Retina (tissue), 1 donor: ENCODE measurements at places on chromosomes 1 and 21.

- DNase-seq, result no peak
Observed at GRCh38 chr1:150085406-150085805, 17.8 kb downstream of the VPS45 start.

- DNase-seq, result no peak
Observed at GRCh38 chr1:94026619-94027380, 94.1 kb downstream of the ABCA4 start.

DNA sequence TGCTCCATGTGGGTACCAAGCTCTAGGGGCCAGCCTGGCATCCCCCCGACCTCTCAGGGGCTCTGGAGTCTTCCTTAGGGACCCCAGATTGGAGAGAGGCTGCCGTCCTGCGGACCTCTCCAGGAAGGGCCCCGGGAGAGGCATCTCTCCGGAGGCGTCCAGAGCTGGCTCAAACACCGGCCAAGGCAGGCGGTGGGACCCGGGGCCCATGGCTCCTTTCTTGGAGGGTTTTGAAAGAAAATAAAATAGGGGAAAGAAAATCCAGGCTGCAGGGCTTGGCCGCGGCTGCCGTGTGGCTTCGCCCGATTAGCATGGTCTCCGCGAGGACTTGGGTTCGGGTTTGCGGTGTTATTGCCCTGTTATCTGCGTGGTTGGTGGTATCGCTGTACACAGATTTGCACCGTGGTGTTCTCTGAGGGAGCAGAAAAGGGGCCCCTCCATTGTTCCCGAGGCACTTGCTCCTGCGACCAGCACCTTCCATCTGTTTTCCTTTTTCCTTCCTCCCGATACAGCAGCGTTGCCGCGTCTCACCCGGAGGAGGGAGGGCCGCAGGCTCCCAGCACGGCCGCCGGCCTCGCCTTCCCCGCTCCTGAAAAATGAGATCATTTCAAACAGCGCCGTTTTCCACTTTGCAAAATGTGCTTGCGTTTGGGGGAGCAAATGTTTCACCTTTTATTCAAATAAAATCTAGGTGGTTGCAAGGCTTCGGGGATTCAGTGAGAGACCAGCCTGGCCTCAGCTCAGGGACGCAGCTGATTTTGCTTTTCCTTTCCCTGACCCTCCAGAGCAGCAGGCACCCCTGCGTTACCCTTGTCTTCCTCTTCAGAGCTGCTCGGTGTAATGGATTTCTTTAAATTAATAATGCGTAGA lies 86.3 kb downstream of the PRDM16 start:
- no peak for DNase-seq

DNA sequence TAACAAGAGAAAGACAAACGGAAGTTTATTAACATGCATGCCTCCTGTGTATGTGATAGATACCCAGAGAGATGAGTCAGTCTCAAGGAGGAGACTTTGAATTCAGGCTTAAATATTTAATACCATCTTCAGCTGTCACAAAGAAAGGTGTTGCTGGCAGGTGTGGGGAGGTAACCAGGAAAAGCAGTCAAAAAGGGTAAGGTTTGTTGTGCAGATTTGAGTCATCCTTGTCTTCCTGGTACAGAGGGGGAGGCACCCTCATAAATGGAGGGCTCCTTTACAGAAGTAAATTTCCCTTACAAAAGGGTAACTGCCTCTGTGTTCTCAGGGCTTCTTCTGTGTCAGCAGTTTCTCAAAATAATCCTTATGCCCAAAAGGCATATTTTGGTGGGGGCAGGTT lies 75.2 kb upstream of the B3GALT5 start:
- no peak for DNase-seq

- no peak for DNase-seq
Observed at GRCh38 chr1:76083189-76083588, 8.6 kb downstream of the ST6GALNAC3 start.

DNA sequence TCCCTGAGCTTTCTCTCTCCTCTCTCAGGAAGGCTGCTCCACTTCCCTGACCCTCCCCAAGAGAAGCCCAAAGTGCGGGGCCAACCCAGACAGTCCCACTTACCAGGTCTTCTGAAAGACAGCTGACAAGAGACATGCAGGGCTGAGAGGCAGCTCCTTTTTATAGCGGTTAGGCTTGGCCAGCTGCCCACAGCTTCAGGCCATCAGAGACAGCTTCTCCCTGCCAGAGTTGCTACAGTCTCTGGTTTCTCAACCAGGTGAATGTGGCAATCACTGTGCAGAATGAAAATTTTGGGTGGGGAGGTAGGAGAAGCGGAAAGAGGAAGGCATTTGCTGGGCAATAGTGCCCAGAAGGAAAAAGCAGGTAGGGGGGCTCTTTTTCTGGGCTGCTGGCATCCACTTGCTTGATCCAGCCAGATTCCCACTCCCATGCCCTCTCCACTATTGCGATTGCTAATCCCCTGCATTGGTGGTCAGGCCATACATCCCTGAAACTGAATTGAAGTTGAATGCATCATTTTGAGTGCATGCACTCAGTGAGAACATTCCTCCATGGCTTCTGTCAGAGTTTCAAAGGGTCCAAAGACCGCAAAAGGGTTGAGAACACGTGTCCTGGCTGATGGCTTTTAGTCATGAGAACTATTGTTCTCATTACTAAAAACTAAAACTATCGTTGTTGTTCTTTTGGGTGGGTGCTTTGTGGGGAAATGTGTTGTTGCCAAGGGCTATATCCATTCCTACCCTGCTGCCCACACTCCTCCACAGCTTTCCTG lies at the start of gene S100A8:
TSS of gene S100A8 (minus strand) at position 136 of the 773 bp plus-strand sequence. CDS start 538 bp downstream, outside the sequence.
- no peak for DNase-seq

DNA sequence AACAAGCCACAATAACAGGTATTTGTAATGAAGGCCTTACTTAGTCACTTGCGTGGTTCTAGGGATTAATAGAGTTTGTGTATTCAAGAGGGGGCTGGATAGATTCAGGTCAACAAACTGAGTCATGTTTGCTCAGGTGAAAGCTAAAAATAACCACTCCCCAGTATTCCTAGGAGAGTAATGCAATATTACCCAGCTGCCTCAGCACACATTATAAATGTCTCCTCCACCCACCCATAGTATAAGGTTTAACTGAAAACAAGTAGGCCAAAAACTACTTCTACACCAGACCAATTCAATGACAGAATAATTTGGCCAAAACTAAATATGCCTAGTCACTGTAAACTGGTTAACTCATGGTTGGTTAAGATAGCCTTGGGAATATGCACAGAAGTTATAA lies 34.4 kb downstream of the WLS start:
- no peak for DNase-seq

DNA sequence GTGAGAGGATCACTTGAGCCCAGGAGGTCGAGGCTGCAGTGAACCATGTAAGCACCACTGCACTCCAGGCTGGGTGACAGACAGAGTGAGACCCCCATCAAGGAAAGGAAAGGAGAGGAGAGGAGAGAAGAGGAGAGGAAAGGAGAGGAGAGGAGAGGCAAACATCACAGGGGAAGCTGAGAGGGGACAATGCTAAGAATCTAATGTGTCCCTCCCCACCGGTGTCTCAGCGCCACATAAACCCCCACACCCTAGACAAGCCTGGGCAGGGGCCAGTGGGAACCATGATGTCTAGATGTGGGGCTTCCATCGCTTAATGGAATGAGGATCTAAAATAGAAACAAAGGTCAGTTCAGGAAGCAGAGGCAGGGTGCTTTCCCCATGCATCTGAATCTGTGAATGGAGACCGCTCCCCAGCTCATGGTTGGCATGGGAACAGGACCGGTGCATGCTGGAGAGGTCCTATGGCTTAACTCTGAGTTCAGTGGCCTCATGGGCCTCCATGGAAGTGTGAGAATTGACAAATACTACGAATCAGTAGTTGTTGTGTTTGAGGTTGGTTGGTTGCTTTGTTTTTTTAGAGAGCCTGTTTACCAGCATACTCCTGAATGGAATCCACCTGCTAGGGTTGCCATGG lies 16.3 kb upstream of the LAPTM5 start:
- no peak for DNase-seq

GRCh38 chr1:111511370-111511769 lies 7.9 kb upstream of the ADORA3 start:
- no peak for DNase-seq

GRCh38 chr1:116699605-116700004 lies 32.1 kb upstream of the IGSF3 start:
- no peak for DNase-seq

GRCh38 chr1:151326619-151327222 lies 495 bp downstream of the PI4KB start:
- DNase-seq, result no peak

GRCh38 chr1:25430967-25431881 lies 527 bp downstream of the MACO1 start:
- DNase-seq, result peak; percentile 50

- DNase-seq, result no peak
Observed at GRCh38 chr1:77354536-77354935, 72.7 kb downstream of the AK5 start.

DNA sequence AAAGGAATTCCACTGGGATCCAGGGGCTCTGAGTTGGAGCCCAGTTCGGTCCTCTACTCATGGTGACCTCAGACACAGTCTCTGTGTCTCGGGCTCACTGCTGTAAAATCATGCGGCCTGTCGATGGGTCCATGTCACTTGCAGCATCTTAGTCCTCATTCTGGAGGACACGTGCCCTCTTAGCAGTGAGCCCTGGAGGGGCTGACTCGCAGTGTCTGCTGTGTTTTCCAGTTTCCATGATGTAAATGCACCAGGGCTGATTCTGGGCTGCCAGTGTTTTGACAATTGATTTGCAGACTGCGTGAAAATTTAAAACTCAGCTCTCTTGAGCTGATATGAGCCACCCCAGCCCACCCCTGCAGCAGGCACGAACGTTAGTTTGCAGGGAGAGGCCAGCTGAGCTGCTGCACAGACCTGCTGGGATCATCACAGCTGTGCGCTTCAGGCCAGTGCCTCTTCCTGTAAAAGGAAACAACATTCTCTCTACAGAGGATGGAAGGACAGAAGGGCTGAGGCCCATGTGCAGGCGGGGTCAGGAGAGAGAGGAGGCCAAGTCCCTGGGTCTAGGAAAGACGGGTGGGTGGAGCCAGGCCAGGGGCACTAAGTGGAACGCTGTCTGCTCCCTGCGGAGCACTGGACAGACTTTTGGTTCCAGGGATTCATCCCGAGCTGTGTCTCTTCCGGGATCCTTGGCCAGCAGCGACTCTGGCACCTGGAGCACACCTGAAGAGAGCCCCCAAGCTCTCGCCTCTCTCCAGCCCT lies 42.6 kb downstream of the RSPH1 start:
- peak; percentile 56 for DNase-seq

GRCh38 chr1:175150596-175151319 lies 41.8 kb downstream of the KIAA0040 start:
- no peak for DNase-seq

DNA sequence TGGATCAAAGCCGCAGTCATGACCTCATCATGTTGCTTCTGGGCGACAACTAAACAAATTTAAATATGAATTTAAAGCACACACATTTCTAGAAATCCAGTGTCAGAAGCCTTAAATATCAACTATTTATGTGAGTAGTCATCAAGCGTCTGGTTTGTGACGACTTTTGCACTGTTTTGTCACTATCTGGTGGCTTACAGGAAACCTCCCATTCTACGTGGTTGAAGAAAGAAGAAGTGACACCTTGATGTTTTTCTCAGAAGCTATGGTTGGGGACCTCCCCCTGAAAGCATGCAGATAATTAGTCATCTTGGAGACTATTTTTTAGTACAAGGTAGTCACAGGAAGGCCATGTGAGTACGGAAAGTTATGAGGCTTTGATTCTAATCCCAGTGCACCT lies 58.5 kb downstream of the TENT5C start:
- DNase-seq, result no peak

- no peak for DNase-seq
Observed at GRCh38 chr1:152907686-152908601, at the start of gene IVL. IVL (plus strand) TSS chr1:152908546; CDS start chr1:152909798, 1,252 bp downstream.

DNA sequence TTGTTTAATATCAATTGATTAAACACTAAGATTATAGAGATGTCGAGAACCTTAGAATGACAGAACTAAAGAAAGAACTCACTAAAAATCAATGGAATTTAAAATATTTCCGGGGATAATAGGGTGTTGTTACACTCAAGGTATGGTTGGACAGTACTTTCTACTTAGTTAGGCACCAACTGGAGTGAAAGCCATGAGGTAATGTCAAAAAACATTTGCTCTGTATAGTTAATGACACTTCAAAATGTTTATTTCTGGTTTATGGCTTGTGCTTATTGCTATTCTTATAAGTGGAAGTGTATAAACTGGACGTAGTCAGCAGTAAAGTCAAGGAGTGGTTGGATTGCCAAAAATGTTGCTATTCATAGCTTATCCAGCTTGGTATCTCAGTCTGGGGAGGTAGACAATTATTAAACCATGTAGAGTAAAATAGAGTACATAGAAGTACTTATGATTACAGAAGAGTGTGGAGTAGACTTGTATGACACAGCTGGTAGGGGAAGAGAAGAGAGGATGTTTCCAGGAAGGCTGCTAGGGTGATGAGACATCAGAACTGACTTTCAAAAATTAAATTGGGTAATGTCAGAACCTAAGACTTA lies 56.5 kb upstream of the BMP8A start:
- no peak for DNase-seq

GRCh38 chr1:76109404-76109803 lies 34.9 kb downstream of the ST6GALNAC3 start:
- DNase-seq, result no peak

- no peak for DNase-seq
Observed at GRCh38 chr1:170853867-170854266, 81.5 kb upstream of the MROH9 start.

DNA sequence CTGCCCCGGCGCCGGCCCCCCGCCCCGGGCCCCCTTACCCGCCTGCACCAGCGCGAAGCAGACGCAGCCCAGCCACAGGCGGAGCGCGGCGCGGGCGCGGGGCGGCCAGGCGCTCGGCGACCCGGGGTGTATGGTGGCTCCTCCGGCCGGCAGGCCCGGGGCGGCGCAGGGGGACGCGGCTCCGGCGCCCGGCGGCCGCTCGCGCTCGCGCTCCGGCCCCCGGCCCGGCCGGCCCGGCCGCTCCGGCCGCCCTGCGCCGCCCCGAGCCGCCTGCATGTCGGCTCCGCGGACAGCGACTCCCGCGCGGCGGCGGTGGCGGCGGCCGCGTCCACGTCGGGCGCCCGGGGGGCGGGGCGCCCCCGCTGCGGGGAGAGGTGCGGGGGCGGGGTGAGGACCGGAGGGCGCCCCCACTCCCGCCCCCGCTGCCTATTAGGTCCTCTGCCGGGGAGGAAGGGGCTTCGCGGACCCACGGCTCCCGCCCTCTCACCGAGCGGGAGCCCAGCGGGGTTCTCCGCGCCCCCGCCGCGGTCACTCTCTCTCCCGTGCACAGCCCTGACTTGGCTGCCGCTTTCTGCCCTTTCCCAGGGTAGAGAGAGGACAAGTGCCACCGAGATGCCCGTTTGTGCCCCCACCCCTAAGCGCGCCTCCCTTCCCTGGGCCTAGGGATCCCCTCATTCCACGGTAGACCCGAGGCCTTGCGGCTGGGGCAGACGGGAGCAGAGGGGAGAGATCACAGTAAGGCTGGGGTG lies at the start of gene FNDC5:
TSS of gene FNDC5 (minus strand) at position 298 of the 749 bp plus-strand sequence.
- DNase-seq, result no peak

DNA sequence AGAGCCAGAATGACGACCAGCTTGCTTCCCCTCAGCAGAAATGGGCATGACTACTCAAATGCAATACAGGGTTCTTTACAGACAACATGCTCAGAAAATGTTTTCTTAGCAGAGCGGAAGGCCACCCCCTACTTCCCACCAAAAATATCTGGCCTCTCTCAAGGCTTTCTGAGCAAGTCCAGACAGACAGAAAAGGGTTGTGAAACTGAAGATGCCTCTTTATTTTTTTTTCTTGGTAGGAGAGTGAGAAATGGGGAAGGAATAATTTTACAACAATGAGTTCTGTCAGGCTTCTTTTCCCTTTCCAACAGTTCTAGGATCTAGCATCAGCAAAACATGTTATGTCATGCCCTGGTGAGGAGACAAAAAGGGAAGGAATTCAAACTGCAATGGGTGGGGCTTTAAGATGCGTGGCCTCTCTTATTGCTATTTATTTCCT lies 172.0 kb upstream of the CAMK1G start:
- DNase-seq, result no peak

- no peak for DNase-seq
Observed at GRCh38 chr1:65758128-65758527, 34.6 kb upstream of the PDE4B start.
